ENCODE measurements at places on chromosomes 6 and 20. TPM values are rescaled to one million over a fixed set of nuclear protein-coding genes. Genes with fewer than 3 reads are reported as not detected.

The NKAPL gene
- not detected for total RNA-seq

The FAM83B gene
- total RNA-seq, result 12.2 TPM

The DDO gene
- not detected for total RNA-seq

The CNR1 gene
- total RNA-seq, result 6.3 TPM

The IRF4 gene
- 0.11 TPM for total RNA-seq

DNA sequence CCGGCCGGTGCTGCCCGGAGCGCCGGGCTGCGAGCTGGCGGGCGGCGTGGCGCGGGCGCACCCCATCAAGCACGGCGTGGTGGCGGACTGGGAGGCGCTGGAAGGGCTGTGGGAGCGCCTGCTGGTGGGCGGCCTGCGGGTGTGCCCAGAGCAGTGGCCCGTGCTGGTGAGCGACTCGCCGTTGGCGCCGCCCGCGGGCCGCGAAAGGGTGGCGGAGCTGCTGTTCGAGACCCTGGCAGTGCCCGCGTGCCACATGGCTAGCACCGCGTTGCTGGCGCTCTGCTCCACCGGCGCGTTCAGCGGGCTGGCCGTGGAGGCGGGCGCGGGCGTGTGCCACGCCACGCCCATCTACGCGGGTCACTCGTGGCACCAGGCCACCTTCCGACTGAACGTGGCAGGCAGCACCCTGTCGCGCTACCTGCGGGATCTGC is 517 bp downstream of the ACTL10 start:
- H3K27me3 ChIP-seq, result no peaks in the 10 kb centered on the region
- peaks cover 26% of the 10 kb centered on the region for H3K4me1 ChIP-seq
- H3K4me3 ChIP-seq, result peak overlapping the region; percentile 56
- H3K36me3 ChIP-seq, result peaks cover 14% of the 10 kb centered on the region
- DNase-seq, result no peak
- H3K27ac ChIP-seq, result no peak overlapping the region

GRCh38 chr20:24798930-24799705 is 150.0 kb upstream of the CST7 start:
- peaks cover 16% of the 10 kb centered on the region for H3K27me3 ChIP-seq
- H3K27ac ChIP-seq, result no peak overlapping the region
- H3K4me1 ChIP-seq, result no peaks in the 10 kb centered on the region

- peaks cover 31% of the 10 kb centered on the region for H3K27me3 ChIP-seq
- DNase-seq, result no peak
- H3K4me3 ChIP-seq, result no peak overlapping the region
- H3K4me1 ChIP-seq, result peaks cover 6% of the 10 kb centered on the region
- no peaks in the 10 kb centered on the region for H3K36me3 ChIP-seq
These were observed 30.4 kb upstream of the CD93 start for GRCh38 chr20:23116311-23117089.

- no peak overlapping the region for H3K4me3 ChIP-seq
- no peaks in the 10 kb centered on the region for H3K27me3 ChIP-seq
- H3K27ac ChIP-seq, result no peak overlapping the region
- H3K36me3 ChIP-seq, result no peaks in the 10 kb centered on the region
These were observed 126.0 kb downstream of the SCML4 start for GRCh38 chr6:107698146-107698545.

GRCh38 chr6:166005401-166005943 is 162.2 kb downstream of the TBXT start:
- H3K27me3 ChIP-seq, result peaks cover 61% of the 10 kb centered on the region
- no peaks in the 10 kb centered on the region for H3K36me3 ChIP-seq
- peaks cover 48% of the 10 kb centered on the region for H3K4me1 ChIP-seq

DNA sequence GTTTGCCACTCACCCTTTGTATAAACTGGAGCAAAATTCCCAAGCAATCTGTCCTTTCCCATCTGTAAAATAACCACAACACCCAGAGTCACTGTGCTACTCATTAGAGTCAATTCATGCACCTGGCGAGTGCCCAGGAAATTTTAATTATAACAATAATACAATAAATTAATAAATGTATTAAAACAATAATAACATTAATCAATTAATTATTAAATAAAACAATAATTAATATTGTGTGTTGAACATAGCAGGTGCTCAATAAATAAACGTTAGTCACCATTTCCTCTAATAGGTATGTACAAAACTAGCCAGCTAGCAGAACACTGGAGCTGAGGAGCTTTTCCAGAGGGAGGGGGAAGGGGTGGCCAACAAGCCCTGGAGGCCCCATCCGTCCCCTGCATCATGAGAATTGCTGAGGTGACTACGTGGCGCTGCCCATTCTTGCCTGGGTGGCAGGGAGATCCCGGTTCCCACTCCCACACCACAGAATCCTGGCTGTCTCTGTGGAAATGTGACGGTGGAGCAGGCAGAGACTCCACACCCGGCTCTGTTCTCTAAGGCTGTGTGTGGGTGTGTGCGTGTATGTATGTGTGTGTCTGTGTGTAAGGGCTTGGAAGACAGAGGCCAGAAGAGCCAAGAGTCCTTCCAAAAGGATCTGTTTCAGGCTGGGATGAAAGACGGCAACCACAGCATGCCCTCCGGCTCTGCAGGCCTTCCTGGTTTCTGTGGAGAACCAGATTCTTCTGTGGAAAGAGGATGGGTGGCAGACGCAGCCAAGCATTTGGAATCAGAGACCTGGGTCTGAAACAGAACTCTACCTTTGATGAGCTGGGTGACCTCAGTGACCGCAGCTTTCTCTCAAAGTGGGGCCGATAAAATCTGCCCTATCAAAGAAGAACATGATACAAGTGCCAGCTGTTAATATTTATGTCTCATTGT is 18.8 kb upstream of the EZR start:
- H3K4me1 ChIP-seq, result peaks cover 36% of the 10 kb centered on the region
- no peak for DNase-seq
- no peak overlapping the region for H3K4me3 ChIP-seq
- H3K36me3 ChIP-seq, result peaks cover 4% of the 10 kb centered on the region
- no peaks in the 10 kb centered on the region for H3K27me3 ChIP-seq

GRCh38 chr20:33267701-33268100 is 15.3 kb upstream of the BPIFB1 start:
- DNase-seq, result no peak
- no peak overlapping the region for H3K4me3 ChIP-seq
- no peaks in the 10 kb centered on the region for H3K36me3 ChIP-seq
- H3K27ac ChIP-seq, result no peak overlapping the region
- peaks cover 71% of the 10 kb centered on the region for H3K27me3 ChIP-seq

All from mesothelial cell of epicardium (in vitro differentiated cells).